ENCODE measurements at places on chromosomes 1 and 21.

- DNase-seq, result peak; percentile 99
These were observed 7.0 kb upstream of the POFUT2 start for GRCh38 chr21:45294509-45295291.

- DNase-seq, result no peak
These were observed 246.4 kb downstream of the PBX1 start for GRCh38 chr1:164805399-164805798.

- DNase-seq, result peak; percentile 69
These were observed 14.3 kb downstream of the RRP15 start for GRCh38 chr1:218299416-218299815.

DNA sequence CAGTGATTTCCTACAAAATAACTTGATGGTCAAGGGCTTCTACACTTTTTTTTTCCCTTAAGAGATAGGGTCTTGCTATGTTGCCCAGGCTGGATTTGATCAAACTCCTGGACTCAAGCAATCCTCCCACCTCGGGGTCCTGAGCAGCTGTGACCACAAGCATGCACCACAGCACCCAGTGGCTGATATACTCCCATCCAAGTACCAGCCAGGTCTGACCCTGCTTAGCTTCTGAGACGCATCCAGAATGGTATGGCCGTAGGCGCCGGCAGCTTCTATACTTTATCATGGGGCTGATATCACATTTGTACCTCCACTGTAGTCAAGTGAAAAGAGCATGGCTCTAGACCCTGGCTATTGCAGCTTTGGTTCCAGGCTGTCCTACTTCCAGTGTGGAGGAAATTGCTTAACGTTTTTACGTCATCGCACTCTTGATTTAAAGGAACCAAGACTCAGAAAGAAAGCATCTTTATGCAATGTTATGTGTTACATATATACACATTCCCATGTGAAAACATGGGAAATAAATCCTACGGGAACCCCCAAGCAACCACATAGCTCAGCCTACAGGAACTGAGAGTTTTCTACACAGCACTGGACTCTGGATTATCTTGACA, 39.5 kb downstream of the PDPN start:
- no peak for DNase-seq

DNA sequence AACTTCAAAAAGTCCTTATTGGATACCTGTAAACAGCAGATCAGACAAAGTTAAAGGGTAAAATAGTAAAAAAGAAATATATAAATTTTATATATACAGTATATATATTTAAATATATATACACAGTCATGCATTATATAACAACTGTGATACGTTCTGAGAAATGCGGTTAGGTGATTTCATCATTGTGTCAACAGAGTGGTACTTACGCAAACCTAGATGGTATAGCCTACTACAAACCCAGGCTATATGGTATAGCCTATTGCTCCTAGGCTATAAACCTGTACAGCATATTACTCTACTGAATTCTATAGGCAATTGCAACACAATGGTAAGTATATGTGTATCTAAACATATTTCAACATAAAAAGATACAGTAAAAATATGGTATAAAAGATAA, 222.7 kb downstream of the NUF2 start:
- no peak for DNase-seq

DNA sequence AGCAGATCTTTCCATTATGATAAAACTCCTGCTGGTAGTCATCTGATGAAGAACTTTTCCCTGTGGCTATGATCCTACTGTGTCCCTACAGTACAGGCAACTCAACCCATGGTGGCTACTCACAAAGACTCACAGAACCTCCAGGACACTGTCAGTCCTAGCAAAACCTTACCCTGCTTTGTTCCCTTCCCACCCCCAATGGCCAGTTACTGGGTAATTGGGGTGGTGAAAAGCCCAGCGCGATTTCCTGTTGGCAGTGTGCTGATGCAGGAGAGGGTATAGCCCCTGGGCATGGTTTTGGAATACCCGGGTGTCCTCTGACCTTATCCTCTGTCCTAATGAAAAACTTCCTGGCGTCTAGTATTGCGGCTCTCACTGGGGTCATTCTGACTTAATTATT, 533 bp upstream of the RGL1 start:
- DNase-seq, result peak; percentile 10

- no peak for DNase-seq
These were observed 26.3 kb downstream of the CLIC4 start for GRCh38 chr1:24771574-24771973.

DNA sequence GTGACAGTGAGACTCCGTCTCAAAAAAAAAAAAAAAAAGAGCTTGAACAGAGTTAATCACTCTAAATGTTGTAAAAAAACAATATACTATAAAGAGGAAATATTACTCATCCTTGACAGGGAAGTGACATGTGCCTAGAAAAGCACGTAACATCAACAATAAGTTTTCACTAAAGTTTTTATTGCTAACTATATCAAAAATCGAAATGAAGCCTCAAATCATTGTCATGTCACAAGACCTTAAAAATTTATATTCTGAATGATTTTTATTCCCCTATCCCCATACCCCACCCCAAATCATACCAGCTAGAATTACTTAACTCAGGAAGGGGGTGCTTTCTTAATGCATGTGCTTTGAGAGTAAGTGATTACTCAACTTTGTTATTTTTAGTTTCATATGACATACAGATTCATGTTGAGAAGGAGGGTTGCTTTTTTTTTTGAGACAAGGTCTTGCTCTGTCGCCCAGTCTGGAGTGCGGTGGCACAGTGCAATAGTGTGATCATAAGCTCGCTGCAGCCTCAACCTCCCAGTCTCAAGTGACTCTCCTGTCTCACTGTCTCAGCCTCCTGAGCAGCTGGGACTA, 53.6 kb upstream of the MUTYH start:
- DNase-seq, result peak; percentile 37

DNA sequence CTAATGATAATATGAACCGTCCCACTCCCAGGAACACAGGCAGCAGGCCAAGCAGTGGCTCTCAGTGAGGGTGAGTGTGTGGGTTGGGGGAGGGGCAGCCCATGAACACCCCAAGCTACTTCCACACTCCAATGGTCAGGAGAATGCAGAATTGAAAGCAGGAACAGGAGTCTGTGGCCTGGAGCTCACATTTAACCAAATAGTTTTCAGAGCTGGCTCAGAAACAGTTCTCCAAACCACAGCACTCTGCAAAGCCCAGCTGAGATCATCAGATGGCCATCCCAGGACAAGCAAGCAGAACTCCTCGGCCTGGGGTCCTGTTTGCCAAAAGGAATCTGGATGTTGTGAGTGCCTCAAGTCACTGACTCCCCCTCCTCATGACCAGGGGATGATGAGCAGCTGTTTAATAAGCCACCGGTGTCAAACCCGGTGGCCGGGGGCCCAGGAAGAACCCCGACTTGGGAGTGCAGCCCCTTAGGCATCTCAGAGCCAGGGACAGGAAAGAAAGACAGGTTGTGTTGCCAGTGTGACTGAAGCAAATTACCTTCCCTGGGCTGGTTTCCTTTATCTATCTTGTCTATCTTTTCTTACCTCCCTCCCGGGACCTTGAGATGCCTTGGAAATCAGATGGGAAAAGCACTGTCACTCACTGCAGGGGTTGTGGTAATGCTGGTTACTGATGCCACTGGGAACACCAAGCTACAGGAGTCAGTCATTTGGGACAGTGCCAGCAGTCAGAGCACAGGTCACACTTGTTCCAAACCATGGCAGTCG, 20.4 kb downstream of the DEGS1 start:
- DNase-seq, result peak; percentile 49

- no peak for DNase-seq
These were observed at the start of gene CD53 for GRCh38 chr1:110872745-110873720. Gene CD53 (plus strand): TSS chr1:110873148. CDS start chr1:110891409, 18,261 bp downstream.

DNA sequence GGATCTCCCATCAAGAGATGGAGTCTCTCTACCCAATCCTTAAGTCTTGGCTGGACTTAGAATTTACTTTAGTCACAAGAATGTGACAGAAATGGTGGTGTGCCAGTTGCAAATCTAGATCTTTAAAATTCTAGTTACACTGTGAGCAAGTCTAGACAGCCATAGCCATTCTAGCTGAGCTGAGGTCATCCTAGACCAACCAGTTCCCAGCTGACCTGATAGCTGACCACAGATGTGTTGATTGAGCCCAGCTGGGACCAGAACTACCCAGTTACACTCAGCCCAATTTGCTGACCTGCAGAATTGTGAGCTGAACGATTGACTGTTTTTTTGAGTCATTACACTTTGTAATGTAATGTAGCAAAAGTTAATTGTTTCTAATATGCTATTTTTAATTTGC, 251.8 kb downstream of the ADGRL2 start:
- no peak for DNase-seq

GRCh38 chr21:41411449-41412089, 14.5 kb upstream of the MX1 start:
- DNase-seq, result no peak

All from ELR (cell line).